HuH-7.5 (cell line): ENCODE measurements at places on chromosomes 16 and 17.

DNA sequence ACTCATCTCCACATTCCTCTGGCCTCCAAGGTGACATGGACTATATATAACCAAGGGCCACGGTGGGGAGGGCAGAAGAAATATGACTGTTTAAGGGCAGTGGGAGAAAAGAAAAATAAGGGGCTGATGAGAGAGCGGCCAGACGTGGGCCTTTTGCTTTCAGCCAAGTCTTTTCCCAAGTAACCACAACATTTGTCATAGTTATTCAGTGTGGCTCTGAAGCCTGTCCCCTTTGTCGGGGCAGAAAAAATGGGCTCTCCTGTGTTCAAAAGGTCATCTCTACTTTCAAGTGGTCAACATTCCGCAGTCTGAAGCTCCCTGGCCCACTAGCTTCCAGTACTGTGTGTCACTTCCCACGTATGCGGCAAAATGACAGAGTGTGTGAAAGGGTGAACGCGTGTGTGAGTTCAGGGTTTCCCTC lies 245.4 kb downstream of the NTN1 start:
- DNase-seq, result no peak

DNA sequence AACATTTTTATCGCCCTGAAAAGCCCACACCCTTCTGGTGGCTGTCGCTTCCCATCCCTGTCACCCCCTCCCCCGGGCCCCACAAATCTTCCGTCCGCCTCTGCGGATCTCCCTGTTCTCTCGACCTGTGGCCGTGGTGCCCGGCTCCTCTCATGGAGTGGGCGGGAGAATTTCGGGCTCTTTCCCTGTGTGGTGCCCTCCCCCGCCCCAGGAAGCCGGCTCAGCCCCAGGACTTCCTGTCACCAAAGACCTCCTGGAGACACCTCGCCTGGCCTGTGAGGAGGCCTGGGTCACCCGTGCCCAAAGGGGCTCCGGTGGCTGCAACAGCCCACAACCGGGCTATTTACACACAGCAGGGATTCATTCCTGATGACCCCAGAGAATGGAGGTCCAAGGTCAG lies 26.1 kb upstream of the UBE2I start:
- DNase-seq, result no peak

DNA sequence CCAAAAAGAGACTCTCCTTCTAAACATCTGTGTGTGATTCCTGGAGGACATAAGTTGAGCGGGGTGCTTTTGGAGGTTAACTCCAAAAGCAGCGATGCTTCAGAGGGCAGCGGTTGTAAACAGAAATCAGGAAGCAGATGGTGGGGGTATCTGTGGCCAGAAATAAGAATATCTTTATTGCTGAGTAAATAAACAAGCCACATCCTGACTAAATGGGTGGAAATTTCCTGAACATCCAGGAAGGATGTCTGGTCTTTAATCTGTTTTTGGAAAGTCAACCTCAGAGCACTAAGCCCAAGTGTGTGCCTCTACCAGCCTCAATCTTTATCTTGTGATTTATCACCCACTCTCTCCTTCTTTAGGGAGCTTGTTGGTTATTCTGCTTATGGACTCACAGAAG lies 123.3 kb downstream of the CDH13 start:
- no peak for DNase-seq

DNA sequence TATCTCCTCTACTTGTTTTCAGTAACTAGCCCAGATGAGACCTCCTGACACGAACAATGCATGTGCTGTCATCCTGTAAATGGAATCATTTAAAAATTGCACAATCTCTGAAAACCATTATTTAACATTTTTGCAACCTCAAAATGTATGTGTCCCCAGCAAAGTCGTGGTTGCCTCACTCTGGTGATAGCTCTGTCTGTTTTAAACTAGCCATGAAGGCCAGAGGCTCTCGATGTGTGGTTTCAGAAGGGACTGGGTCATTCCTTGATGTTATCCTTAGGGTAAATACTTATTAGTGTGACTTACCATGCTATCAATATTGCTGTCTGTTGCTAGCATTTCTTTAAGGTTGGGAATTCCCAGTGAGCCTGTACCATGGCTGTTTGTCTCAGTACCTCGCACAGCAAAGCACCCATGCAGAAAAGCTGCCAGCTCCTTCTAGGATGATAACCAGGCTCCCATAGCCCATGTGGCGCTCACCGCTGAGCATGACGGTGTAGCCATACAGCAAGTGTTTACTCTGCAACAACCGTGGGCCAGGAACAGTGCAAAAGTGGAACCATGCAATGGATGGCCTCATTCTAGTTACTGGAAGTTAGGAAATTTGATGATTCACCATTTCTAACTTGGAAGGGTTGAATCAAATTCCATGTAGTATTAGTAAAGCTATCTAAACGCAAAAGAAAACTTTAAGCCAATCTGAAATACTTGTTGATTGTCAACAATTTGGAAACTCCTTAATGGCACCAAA lies 2.9 kb upstream of the PGS1 start:
- DNase-seq, result no peak

- peak; percentile 44 for DNase-seq
These were observed 9.8 kb upstream of the TNRC6C start for GRCh38 chr17:77948690-77949114.
